Activated CD8-positive, alpha-beta memory T cell treated with anti-CD3 and anti-CD28 coated beads for 1 hour (primary cell): ENCODE measurements at places on chromosomes 4 and X.

- no peak for DNase-seq
These were observed 26.0 kb upstream of the SETD7 start for GRCh38 chr4:139582044-139582443.

DNA sequence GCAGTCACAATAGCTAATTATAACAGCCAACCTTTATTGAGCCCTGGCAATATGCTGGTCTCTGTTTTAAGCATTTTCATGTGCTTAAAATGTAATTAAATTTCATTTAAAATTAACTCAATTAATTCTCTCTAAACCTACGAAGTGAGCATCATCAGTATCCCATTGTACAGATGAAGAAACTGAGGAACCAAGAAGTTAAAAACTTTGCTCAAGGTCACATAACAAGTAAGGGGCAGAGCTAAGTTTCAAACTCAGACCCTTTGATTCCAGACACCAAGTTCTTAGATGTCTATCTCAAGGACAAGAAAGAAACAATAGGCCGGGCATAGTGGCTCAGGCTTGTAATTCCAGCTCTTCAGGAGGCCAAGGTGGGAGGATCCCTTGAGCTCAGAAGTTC, 55.9 kb upstream of the NFKB1 start:
- DNase-seq = no peak

DNA sequence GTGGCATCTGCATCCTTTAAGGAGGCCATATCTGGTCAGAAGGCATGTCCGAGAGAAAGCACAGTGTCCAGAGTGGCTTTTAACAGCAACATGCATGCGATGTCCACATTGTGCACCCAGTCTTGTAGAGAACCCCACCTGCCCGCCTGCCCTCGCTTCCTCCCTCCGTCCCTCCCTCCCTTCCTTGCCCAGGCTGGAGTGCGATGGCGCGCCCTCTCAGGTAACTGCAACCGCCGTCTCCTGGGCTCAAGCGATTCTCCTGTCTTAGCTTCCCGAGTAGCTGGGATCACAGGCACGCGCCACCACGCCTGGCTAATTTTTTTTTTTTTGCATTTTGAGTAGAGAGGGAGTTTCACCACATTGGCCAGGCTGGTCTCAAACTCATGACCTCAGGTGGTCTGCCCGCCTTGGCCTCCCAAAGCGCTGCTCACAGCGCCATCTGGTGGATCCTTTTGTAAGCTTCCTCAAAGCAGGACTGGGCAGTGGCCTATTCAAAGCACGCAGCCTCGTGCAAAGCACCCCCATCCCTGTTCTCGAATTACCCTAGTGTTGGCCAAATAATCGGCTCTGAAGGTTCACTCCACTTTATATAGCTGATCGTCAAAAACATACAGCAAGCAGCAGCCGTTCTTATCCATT, 15.0 kb downstream of the BRCC3 start:
- peak; percentile 14 for DNase-seq

- DNase-seq = no peak
These were observed 492.3 kb downstream of the CENPC start for GRCh38 chr4:67052814-67053675.

GRCh38 chr4:100312615-100313350, 122.5 kb upstream of the DDIT4L start:
- no peak for DNase-seq

DNA sequence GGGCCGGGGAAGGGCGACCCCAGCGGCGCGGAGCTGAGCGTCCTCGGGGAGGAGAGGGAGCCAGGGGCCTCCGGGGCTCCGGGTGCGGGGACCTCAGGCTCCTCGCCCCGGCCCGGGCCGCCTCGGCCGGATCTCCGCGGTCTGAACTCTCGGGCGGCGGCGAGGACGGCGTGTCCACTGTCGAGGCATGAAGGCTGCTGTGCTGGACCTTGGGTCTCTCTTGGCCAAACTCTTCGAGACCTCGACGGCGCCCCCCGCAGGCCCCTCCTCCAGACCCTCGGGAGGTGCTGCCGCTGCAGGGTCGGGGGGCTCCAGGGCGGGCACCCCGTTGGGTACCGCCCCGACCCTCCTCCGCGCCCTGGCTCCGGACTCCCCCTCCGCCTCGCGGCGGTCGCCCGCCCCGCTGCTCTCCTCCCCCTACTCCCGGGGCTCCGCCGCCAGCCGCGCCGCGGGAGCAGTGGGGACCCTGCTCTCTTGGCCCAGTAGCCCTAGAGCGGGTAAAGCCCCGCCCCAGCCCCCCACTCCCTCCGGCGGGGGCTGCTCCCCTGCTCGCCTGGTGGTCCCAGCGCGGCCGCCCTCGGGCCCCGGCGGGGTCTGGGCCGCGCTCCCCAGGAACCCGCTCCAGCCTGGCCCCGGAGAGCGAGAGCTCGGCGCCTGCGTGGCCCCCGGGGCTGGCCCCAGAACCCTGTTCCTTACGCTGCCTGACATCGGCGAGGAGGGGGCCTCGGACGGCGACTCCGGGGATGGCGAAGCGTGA, 564 bp downstream of the FAM149A start:
- DNase-seq = no peak

DNA sequence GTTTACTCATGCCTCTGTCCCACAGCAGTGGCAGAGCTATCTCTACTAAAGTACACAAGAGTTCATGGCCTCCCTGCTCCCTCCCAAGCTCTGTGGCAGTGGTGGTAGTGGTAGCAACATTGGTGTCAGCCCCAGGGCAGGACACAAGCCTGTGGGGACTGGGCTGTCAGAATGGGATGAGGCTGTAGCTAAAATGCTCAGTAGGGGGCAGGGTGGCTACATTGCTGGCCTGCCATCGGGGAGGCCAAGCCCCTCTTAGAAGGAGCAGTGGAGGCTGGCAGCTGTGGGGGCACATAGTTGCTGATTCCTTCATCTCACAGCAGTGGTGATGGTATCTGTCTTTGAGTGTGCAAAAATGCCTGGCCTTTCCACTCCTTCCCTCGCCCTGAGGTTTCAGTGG, 461.7 kb downstream of the PCDH18 start:
- no peak for DNase-seq
